HAP-1 (cell line): ENCODE measurements at places on chromosomes 6 and 20.

DNA sequence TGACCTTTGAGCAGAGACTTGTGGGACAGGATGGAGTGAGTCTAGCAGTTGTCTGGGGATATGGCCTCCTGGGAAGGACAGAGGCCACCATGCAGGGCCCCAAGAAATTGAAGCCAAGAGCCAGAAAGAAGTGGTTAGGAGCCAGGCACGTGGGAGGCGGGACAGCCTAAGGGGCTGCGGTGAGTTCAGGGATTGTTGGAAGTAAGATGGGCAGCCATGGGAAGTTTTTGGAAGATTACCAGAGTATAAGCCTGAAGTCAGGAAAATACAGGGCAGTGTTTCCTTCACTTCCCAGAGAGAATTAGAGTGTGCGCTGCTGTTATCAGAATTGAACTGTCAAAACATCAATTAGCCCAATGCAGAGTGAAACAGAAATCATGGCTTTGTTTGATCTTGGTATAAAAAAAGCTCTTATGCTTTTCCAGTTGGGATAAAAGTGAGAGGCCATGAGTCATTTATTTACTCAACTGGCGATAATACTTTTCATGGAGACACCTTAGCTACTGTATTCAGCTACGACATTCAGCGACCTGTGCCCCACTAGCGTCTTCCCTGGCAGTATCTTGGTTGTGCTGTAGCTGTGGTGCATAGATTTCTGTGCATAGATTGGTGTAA, 66.9 kb downstream of the PHACTR2 start:
- no peak for DNase-seq

DNA sequence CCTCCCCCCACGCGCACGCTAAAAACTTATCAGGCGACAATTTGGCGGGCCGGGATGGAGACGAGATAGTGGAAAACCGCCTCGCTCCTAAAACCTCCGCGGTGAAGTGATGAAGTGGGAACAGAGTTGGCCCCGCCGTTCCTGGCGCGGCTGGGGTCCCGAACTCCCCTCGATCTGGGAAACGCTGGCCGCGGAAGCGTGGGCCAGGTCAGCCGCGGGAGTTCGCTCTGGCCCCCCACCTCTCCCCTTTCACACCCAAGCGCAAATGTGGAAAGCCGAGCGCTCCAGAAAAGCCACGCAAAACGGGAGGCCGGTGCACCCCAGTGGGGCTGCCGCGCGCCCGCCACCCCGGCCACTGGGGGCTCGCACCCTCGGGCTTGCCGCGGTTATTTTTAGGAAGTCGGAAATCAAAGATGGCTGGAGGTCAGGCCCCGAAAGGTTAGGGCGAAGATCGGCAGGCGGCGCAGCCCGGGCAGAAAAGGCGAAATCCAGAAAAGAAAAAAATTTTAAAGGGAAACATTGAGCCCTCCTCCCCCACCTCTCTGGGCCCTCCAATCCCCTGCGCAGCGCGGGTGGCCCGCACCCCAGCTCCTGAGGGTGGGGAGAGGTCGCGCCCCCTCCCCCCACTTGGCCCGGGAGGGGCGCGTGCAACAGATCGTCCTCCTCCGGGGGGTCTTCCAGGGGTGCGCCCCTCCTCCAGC, 1.0 kb downstream of the SALL4 start:
- no peak for DNase-seq

DNA sequence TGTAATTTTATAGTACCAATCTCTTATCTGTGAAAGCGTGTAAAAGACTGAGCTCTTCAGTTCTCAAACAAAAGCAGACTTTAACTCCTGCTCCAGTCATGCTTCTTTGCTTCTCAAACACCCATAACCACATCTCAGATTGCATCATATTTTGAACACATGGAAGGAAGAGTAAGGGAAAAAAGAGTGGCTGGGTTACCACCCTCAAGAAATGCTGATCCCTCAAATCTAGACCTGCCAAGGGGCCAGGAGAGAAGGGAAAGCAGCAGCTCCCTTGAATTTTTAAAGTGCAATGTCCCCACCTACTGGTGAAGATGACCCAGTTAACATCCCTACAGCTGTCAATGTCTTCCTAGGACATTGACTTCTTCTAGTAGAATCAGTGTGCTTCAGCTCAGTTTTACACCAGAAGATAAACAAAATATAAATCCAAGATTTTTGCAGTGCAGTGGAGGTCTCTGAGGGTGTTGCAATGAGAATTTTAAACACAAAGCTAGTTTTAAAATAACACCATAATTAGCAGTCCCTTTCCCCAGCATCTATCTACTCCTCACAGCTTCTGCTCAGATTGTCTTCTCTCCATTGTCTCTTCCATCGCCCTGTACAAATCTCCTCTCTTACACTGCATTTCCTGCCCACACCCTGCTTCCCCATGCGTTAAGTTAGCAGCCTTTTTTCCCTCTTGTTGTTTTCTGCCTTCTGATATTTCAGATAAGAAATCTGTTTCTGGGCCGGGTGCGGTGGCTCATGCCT, 22.6 kb upstream of the HLA-DQB2 start:
- DNase-seq: peak; percentile 51

- DNase-seq: no peak
Observed at GRCh38 chr6:142796571-142796970, 148.4 kb downstream of the HIVEP2 start.

GRCh38 chr6:37050854-37051137, 45.3 kb downstream of the FGD2 start:
- DNase-seq: no peak

DNA sequence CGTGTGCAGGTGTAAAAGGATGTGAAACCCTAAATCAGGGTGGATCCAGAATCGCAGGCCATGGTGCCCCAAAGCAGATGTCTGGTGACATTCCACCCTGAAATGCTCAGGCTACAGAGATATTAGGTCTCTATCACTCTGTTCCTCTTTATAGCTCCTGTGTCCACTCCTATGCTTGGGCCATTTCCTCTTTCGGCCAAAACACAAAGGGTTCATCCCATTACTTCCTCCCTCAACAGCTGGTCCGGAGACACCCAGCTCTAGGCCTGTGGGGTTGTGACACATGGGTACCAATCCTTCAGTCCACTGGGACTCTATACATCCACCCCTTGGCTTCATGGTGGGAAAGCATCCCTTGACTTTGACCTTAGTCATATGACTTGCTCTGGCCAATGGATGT, 1.7 kb upstream of the SIGLEC1 start:
- DNase-seq: no peak

- DNase-seq: no peak
Observed at GRCh38 chr6:135170238-135170637, 10.9 kb upstream of the MYB start.

GRCh38 chr20:34615477-34615876, 57.0 kb downstream of the MAP1LC3A start:
- DNase-seq: no peak
